ENCODE measurements at places on chromosomes 5 and 9. TPM values are rescaled to one million over a fixed set of nuclear protein-coding genes. Genes with fewer than 3 reads are reported as not detected.

Gene AJM1
- total RNA-seq, result 2.1 TPM

Gene CAMK4
- not detected for total RNA-seq

Gene TSTD2
- total RNA-seq, result 11.2 TPM

Gene STPG3
- total RNA-seq, result not detected

Gene BNC2
- 4.9 TPM for total RNA-seq

Gene ADAMTS2
- 0.07 TPM for total RNA-seq

Gene NTNG2
- total RNA-seq, result 3.2 TPM

Gene PCDHGC5
- total RNA-seq, result not detected

Gene PAM
- 27.3 TPM for total RNA-seq

Gene SLC24A2
- not detected for total RNA-seq

Gene IFNA21
- not detected for total RNA-seq

Gene LPAR1
- 21.3 TPM for total RNA-seq

Gene SV2C
- total RNA-seq, result 0.02 TPM

Measured in A549 treated with ZK216348 at 1 μM for 4 hours (cell line).